ENCODE measurements at places on chromosomes 16 and 17. TPM values are rescaled to one million over a fixed set of nuclear protein-coding genes. Genes with fewer than 3 reads are reported as not detected.

NECAB2 gene
- 0.31 TPM for total RNA-seq

PLD6 gene
- 4.4 TPM for total RNA-seq

TBC1D3K gene
- total RNA-seq = not detected

UNC13D gene
- total RNA-seq = 7.1 TPM

PHLPP2 gene
- 8.2 TPM for total RNA-seq

CDIPT gene
- 67.3 TPM for total RNA-seq

MRC2 gene
- total RNA-seq = 52.9 TPM

KRT32 gene
- not detected for total RNA-seq

CDH1 gene
- total RNA-seq = not detected

MCRIP2 gene
- 12.9 TPM for total RNA-seq

MAPT gene
- 0.51 TPM for total RNA-seq

PRSS22 gene
- total RNA-seq = not detected

GNAO1 gene
- total RNA-seq = not detected

TEKT3 gene
- not detected for total RNA-seq

PEMT gene
- total RNA-seq = 35.1 TPM

RNF157 gene
- 0.48 TPM for total RNA-seq

KRTAP2-1 gene
- not detected for total RNA-seq

PIRT gene
- total RNA-seq = not detected

CDH13 gene
- total RNA-seq = 124 TPM

Measured in endothelial cell of umbilical vein (primary cell).